ENCODE measurements at places on chromosomes 16 and 17.

DNA sequence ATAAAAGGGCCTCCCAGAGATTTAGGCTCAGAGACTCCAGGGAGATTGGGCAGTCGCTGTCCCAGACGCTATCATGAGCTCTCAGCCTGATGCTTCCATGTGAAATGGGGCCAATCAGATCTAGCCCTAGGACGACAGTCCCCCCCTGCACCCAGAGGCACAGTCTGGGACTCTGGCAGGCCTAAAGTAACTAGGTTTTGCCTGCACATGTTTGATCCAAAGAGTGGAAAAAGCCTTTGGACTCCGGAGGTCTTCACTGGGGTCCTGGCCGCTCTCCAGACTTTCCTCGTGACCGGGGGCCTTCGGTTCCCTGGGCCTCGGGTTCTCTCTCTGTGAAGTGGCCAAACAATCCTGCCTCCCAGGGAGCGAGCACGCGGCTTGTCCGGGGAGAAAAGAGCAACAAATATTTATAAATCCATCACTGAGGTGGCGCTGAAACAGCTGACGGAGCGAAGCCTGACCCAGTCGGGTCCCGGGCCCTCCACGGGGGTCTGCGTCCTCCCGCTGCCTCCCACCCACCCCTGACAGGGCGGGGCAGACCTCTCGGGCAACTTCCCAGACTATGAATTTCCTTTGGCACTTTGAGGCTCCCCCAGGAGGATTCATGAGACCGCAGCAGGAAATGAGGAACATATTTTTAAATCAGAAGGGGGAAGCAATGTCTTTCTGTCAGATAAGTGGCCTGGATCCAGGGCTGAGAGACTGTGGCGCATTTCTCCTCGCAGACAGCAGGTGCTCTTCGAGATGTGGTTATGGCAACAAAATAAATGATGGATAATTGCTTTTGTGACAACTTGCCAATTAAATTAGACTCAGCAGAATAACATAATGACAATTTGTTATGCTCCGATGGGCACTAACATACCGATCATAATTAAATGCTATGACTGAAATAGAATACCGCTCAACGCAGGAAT, 38.9 kb downstream of the MRPS23 start:
- no peak for DNase-seq

DNA sequence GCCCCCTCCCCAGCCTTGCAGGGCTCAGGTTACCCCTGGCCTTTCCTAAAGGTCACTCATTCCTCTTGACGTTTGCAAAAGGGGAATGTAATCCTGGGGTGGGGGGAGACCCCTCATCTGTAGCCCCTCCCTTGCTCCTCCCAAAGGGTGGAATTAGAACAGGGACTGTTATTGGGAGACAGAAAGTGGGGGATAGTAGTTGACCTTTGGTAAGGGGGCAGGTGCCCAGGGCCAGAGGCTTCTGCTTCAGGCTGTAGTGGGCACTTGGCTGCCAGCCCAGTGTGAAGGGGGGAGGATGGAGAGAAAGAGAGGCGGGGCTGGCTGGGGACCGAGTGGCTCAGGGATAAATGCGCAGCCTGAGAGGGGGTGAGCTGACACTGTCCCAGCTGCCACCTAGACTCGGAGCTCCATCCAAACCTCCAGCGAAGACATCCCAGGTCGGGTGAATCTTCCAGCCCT, at the start of gene ENO3:
Gene ENO3 (plus strand): TSS at position 374 of the 459 bp plus-strand sequence. CDS start 711 bp downstream, outside the sequence.
- no peak for DNase-seq

DNA sequence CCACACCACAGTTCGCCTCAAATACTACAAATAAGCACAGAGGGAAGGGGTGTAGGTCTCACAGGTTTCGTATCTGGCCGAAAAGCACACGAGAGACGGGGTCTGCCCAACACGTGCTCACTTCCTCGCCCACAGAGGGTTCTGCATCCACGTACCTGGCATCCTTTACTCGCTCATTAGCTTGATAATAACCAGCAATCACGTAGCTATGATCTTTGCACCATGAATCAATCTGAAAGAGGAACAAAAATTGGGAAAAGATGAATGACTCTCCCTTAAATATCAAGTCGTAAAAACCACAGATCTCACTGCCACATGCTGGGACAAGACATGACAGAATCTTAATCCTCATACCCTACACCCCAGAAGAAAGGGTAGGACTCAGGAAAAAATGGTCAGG, 10.5 kb downstream of the EMC8 start:
- no peak for DNase-seq

DNA sequence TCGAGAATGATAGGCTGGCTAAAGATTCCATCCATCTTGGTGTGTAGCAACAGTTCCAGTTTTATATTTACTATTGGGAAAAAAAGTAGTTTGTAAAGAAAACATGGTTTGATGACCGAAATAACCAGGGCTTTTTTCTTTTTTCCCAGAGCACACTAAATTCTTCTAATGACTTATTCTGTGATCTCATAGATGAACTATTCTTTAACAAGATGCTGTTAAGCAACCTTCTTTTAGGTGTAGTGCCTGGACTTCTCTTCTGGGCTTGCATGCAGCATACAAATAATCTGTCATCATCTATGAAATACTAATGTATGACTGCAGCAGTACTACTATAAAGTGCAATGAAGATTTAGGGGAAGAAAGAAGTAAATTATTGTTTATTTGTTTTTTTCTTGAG, 11.0 kb upstream of the CAPNS2 start:
- no peak for DNase-seq

GRCh38 chr16:10556236-10556635, 24.2 kb downstream of the EMP2 start:
- no peak for DNase-seq
